ENCODE measurements at places on chromosomes 7 and 10. TPM values are rescaled to one million over a fixed set of nuclear protein-coding genes. Genes with fewer than 3 reads are reported as not detected.
A peak's percentile ranks its signal among the peaks of the same experiment; 100 is the strongest.

- DNase-seq, result no peak
Measured at GRCh38 chr7:147418966-147419365, 1171.6 kb upstream of the C7orf33 start.

- no peak for DNase-seq
Measured at GRCh38 chr7:53437336-53437735, 401.9 kb downstream of the POM121L12 start.

- no peak for DNase-seq
Measured at GRCh38 chr7:95594185-95594584, 2.1 kb downstream of the PDK4 start.

DNA sequence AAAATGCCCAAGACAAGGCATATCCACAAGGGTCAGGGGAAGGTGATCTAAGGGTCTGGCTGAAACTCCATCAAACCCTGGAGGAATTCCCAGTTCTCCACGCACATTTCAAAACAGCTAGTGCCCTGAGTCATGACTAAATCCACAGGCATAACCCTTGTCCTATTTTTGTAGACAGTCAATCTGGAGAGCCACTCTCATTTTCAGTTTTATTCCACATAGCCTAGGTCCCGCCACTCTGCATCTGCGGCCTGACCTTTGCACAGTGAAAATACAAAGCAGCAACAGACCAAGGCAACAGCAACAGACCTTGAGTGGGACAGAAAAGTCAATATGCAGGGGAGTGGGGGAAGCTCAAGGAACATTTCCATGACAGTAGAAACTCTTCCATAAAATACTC lies 201.4 kb upstream of the NPVF start:
- DNase-seq, result no peak

- DNase-seq, result no peak
Measured at GRCh38 chr7:157719008-157719682, 382.3 kb downstream of the DNAJB6 start.

DNA sequence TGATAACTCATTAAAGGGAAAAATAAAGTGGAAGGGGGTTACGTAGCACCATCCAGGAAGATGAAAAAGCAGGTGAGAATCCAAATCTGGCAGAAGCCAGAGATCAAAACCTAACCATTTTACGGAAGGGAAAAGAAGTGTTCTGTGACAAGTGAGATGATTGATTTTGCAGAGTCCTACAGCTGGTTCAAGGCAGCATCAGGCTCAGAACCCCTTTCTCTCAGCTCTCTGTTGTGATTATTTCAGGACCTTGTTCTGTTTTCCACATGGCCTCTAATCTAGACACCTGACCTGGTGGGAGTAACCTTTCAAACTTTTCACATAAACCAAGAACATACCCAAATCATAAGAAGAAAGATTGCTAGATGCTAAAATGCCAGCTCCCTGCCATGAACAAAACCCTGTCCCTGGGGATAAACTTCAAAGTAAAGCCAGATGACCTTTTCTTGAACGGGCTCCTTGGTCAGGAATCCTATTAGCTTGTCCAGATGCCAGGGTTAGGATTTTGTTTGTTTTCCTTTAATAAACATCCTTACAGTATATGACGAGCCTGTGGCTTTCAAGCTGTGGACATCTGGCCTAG lies 5.9 kb downstream of the DUSP5 start:
- no peak for DNase-seq

DNA sequence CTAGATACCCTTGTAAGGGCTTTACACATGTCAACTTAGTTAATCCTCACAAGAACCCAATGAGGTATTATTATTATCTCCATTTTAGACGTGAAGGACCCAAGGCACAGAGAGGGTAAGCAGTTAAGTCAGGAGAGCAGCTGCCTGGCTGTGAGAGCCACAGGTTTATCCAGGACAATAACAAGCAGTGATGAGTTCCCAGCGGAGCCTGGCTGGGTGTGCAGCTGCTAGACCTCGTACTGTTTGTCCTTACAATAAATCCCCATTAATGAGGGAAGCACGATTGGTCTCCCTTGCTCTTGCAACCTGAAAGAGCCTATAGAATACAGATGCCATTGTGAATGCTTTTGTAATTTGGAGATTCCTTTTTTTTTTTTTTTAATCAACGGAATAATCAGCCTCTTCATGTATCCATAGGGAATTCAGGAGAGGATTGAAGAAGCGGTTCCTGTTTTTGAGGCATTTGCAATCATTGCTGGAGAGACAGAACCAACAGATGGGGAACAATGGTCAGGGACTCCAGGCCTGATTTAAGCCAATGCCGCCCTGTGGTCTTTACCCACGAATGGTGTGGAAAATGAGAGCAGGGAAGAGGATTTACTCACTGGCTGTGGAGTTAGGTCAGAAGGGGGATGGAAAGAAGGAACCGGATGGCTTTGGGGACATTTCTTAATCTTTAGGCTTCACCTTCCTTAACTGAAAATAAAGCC lies 12.3 kb upstream of the ASB4 start:
- no peak for DNase-seq

- no peak for DNase-seq
Measured at GRCh38 chr7:131284702-131285419, 42.8 kb upstream of the MKLN1 start.

GRCh38 chr10:124626759-124627380 lies 117.3 kb downstream of the FAM53B start:
- no peak for DNase-seq

GRCh38 chr10:49397036-49397999 lies 1.4 kb upstream of the DRGX start:
- DNase-seq, result no peak

- DNase-seq, result no peak
Measured at GRCh38 chr7:84139986-84140729, 54.4 kb downstream of the SEMA3A start.

DNA sequence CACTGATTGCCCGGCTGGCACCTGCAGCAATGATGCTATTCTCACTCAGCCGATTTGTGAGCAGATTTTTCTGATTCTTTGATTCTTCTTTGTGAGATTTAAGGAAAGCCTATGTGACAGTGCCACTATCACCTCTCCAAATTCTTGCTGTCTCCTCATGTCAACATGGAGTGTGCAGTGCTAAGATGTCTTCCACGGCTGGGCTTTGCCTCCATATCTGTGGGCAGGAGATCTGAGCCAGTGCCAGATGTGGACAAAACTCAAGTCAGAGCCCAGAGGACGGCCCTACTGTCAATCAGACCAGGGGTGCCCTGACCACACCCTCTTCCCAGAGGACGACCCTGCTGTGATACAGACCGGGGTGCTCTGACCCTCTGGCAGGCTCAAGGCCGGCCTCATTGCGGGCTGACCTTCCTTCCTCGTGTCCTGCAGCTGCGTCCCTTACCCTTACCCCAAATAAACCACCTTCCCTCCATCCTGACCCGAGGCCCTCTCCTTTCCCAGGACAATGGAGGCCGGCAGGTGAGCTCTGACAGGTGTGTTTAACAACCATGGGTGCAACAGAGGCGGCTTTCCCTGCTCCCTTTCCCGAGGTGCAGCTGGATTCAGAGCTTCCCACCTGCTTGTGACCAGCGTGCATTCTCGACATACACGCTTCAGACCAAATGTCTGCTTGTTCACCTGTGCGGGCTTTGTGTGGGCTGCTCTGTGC lies 221.4 kb downstream of the ADARB2 start:
- DNase-seq, result no peak

- DNase-seq, result no peak
Measured at GRCh38 chr7:36683695-36684357, 40.5 kb downstream of the AOAH start.

GRCh38 chr10:85967594-85967993 lies 399.0 kb downstream of the GRID1 start:
- peak; percentile 29 for DNase-seq

DNA sequence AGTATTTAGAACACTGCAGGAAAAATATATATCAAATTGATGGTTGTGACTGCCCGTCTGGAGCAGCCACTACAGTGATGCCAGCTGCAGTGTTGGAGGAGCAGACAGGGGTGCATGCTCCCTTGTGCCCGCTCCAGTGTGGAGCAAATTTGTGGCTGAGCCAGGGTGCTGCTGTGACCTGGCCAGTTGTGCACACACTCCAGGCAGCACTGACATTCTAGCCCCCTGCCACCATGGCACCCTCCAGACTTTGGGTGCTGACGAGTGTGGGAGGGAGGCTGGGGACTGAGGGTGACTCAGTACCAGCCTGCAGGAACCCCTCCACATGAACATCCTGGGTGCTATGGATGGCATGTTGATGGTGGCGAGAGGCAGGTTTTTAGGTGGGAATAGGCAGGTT lies 160.0 kb upstream of the PCDH15 start:
- DNase-seq, result no peak

DNA sequence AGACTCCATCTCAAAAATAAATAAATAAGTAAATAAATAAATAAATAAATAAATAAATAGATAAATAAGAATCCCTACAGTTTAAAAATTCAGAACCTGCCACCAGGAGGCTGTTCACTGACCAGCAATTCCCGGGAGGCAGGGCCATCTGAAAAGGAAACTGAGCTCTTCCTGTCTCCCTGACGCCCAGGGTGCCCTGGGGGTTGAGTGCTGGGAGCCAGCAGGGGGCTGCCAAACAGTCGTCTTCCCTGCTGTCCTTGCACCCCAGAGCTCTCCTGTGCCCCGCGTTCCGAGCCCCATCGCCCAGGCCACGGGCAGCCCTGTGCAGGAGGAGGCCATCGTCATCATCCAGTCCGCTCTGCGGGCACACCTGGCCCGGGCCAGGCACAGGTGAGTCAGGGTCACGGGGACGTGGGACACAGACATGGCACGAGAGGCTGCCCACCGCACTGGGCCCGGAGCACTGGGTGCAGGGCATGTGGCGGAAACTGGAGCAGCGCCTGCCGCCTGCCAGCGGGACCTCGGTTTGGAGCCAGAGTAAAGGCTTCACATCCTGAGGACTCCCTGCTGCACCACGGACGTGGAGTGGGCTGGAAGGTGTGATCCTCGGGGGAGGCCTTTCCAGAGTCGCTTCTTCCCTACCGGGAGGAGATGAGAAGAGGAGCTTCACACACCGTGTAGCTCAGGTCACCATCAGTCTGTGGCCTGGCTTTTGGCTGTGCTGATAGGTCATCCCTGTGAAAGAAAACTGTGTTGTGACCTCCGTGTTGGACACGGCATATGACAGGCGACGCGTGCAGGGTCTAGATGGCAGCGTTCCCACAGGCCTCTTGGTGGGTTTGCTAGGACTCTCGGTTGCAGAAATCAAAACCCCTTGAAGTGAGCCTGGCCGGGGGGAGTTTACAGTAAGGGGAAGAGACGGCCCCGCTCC lies 25.9 kb upstream of the TTYH3 start:
- DNase-seq, result no peak

- no peak for DNase-seq
Measured at GRCh38 chr7:41701068-41701941, 1.6 kb downstream of the INHBA start.

GRCh38 chr10:84429926-84430520 lies 101.6 kb downstream of the CCSER2 start:
- DNase-seq, result peak; percentile 61

GRCh38 chr10:124539935-124540641 lies 78.5 kb downstream of the LHPP start:
- DNase-seq, result no peak

DNA sequence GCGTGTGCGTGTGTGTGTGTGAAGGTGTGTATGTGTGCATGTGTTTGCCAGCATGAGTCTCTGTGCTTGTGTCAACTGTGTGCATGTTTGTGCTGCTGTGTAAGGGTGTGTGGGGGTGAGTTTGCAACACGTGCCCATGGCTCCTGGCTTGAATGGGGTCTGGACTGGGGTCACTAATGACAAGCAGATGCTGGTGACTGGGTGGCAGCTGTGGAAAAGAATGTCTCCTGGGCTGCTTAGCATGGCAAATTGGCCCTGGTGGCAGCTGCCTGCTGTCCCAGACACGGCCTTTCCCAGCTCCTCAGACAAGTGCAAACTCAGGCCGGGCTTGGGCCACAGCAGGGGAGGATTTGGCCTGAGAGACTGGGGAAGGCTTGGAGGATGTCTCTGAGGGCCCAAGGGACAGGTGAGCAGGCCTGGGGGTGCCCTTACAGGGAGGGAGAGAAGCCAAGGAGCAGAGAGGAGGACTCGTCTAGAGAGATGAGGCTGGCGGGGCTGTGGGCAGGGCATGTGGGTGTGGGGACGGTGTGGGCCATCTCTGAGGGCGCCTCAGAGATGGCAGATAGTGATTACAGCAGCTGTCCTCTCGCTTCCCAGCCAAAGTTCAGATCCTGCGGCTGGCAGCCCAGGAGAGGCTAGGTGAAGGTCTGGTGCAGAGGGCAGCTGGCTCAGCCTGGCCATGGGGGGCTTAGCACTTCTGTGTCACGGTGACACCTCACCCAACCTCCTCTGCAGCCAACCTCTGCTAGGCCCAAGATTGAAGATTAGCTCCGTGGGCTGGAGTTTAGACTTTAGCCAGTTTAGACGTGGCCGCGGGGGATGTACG lies 1.5 kb downstream of the AQP1 start:
- no peak for DNase-seq

GRCh38 chr7:64870656-64871055 lies 32.4 kb upstream of the ZNF273 start:
- no peak for DNase-seq

- DNase-seq, result no peak
Measured at GRCh38 chr10:115947104-115947503, 325.9 kb downstream of the GFRA1 start.

LBX1 gene
- total RNA-seq, result not detected

PDIA4 gene
- total RNA-seq, result 217 TPM

POLR2J gene
- total RNA-seq, result 54.9 TPM

VWDE gene
- 13.7 TPM for total RNA-seq

FAM131B gene
- total RNA-seq, result 0.20 TPM

ITPRID1 gene
- total RNA-seq, result not detected

NUP205 gene
- total RNA-seq, result 91.0 TPM

SAP25 gene
- 4.4 TPM for total RNA-seq

FIGNL1 gene
- total RNA-seq, result 28.1 TPM

ATRNL1 gene
- 1.3 TPM for total RNA-seq

CPN1 gene
- total RNA-seq, result 0.12 TPM

DLX5 gene
- not detected for total RNA-seq
